ENCODE measurements at places on chromosomes 6 and 20. TPM values are rescaled to one million over a fixed set of nuclear protein-coding genes. Genes with fewer than 3 reads are reported as not detected.

The GTSF1L gene
- not detected for total RNA-seq

The TRIM15 gene
- total RNA-seq, result 1.7 TPM

The GDAP1L1 gene
- not detected for total RNA-seq

The MATN4 gene
- total RNA-seq, result not detected

- no peaks in the 10 kb centered on the region for H3K27me3 ChIP-seq
- no peak overlapping the region for H3K4me3 ChIP-seq
- H3K4me1 ChIP-seq, result peaks cover 10% of the 10 kb centered on the region
Observed at GRCh38 chr6:6411115-6411514, 90.7 kb upstream of the F13A1 start.

GRCh38 chr6:31113861-31114540, 599 bp upstream of the PSORS1C1 start:
- no peaks in the 10 kb centered on the region for H3K27me3 ChIP-seq
- H3K27ac ChIP-seq, result no peak overlapping the region
- no peaks in the 10 kb centered on the region for H3K36me3 ChIP-seq
- no peaks in the 10 kb centered on the region for H3K4me1 ChIP-seq
- no peak for DNase-seq

- no peaks in the 10 kb centered on the region for H3K36me3 ChIP-seq
- H3K27me3 ChIP-seq, result no peaks in the 10 kb centered on the region
- H3K4me3 ChIP-seq, result no peak overlapping the region
Observed at GRCh38 chr6:39439342-39440038, 117.0 kb upstream of the KCNK16 start.

DNA sequence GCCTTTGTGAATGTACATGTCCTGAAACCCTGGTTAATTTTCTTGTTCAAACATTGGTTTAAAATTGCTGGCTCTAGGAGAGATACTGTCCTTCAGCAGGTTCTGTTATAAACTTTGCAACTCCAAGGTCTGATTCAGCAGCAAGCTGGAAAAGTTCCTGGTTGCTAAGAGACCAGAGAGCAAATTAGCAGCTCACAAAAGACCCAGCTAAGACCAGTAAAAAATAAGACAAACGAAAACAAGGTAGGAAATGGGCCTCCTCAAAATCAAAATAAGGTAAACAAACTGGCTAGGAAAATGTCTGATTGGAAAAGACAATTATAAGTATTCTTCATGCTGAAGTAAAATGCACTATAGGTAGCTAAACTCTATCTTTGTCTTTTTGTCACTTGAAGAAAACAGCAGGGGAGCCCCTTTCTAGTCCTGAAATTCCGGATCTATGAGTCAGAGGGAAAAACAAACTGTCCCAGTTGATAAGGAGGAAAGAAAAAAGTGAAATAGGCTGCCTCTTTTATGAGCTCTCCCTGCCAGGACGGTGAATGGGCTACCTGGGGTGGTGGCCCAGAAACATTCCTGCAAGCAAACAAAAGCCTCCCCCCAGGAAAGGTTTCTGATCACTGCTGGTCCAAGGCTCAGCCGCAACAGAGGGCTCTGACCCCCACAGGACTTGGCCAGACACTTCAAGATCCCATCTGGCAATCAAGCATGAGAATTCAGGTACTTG, 41.6 kb downstream of the UNC5CL start:
- DNase-seq, result peak; percentile 25
- H3K27ac ChIP-seq, result peak overlapping the region; percentile 1
- no peaks in the 10 kb centered on the region for H3K36me3 ChIP-seq
